ENCODE measurements at places on chromosomes 13 and 19.

GRCh38 chr19:49363268-49364082 lies at the start of gene DKKL1:
TSS of gene DKKL1 (plus strand) at chr19:49363877. CDS start at chr19:49363999, 122 bp downstream.
- DNase-seq = peak; percentile 83

DNA sequence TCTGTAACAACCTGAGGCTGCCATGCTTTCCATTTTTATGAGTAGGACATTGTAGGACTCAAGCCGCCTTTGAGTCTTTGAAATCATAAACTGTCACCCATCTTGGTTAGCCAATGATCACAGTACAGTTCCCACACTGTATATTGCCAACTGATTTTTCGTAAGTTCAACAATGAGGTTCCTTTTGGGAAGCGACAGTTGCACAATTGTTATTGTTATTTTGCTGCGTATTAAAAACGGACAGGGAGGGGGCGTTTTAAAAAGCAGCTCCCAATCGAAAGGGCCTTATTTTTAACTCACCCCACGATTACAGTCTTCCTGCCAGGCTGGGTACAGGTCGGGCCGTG lies 601 bp downstream of the SLC46A3 start:
- no peak for DNase-seq

GRCh38 chr13:106038752-106039151 lies 496.7 kb downstream of the EFNB2 start:
- no peak for DNase-seq

- DNase-seq = no peak
These were observed 17.6 kb downstream of the ELL start for GRCh38 chr19:18503971-18504885.

DNA sequence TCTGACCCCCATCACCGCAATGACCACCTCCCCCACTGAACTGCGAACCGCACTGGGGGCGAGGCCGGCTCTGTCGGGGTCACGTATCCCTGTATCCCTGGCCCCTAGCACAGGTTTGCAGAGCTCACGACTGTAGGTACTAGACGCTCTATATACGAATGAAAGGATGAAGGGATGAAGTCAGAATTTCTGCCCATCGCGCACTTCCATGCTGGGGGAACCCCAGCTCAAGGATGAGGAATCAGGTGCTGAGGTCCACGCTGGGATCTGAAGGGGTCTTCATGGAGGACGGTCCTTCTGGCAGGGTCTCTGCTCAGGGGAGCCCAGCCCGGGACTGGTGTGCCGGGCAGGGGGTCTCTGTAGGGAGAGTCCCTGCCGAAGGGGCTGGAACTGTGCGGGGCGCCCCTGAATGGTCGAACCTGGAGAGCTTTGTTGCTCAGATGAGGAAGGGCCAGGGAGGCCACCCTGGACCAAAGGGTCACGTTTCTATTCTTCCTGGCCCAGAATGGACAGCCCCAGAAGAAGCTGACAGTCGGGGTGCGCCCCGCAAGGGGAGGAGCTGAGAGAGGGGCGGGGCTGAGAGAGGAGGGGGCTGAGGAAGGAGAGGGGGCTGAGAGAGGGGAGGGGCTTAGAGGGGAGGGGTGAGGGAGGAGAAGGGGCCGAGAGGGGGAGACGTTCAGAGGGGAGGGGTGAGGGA lies 37.9 kb upstream of the SEMA6B start:
- DNase-seq = peak; percentile 66

DNA sequence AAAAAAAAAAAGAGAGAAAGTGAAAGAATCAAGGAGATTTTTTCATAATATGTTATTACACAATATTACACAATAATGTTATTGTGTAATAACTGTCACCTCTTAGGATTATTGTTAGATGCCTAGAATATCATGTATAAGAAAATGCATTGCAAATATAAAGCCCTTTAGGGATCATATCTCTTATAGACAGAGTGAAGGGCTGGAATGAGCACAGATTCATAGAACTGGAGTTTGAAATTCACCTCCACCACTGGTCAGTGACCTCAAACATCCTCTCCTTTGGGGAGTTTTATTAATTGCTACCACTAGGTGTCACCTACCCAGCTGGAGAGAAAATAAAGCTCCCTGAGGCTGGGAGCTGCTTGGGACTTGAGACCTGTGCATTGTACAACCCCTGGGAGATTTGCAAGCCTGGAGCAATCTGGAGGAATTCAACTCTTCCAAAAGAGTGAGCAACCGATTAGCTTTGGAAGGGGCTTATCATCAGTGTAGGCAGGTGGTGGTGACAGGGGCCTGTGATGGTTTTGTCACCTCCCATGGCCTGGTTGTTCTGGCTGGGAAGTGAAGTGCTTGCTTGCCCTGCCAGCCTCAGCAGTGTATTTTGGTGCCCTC lies 30.3 kb upstream of the FRY start:
- no peak for DNase-seq

DNA sequence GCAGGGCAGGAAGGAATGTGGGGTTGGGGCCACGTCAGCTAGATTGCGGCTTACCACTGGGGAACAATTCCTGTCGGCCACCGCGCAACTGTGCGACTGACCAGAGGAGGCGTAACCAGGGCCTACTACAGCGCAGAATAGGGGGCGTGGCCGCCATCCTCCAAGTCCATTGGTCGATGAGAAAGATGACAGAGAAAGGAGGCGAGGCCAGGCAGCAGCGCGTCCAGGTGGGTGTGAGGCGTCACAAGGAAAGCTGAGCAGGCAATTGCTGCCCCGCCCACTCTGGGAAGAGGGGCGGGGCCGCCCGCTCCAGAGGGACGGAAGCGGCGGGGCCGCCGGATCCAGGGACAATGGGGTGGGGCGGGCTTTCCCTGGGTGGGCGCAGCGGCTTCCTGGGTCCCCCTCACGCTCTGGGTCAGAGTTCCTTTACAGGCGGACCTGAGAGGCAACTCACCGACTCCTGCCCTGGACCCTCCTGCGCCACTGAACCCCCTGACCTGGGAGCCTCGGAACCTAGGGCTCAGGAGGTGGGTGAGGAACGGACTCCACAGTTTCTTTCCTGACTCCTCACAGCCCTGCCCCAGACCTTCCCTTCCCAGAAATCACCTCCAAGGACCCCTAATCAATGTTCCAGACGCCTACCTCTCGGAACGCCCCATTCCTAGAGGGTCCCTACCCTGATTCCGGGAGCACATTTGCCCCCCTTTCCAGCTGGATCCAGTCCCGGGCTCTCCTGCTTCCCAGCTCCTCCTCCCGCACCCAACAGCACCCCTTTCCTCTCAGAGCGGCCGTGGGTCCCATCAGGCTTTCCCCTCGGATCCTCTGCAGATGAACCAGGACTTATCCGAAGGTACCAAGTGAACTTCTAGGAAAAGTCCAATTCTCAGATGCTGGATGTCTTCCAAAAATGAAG lies 101.5 kb upstream of the ZNF492 start:
- DNase-seq = no peak

- no peak for DNase-seq
These were observed 3.9 kb upstream of the UBL5 start for GRCh38 chr19:9823816-9824215.
